ENCODE measurements at places on chromosomes 7 and 10.

DNA sequence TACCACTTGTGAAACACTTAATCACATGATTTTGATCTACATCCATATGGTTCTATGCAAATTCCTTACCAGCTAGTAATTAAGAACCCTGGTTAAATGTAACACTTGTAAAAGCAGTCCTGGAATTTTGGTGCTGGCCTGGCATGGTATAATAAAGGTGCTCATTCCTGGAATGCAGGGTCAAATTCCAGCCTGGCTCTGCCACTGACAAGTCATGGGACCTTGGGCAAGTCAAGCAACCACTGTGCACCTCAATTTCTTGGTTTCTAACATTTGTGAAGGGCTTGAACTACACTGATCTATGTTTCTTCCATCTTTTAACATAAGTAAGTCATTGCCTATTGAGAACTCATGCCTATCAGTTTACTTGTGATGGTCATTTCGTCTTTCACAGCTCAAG lies 91.9 kb upstream of the PIK3CG start:
- no peak for DNase-seq

DNA sequence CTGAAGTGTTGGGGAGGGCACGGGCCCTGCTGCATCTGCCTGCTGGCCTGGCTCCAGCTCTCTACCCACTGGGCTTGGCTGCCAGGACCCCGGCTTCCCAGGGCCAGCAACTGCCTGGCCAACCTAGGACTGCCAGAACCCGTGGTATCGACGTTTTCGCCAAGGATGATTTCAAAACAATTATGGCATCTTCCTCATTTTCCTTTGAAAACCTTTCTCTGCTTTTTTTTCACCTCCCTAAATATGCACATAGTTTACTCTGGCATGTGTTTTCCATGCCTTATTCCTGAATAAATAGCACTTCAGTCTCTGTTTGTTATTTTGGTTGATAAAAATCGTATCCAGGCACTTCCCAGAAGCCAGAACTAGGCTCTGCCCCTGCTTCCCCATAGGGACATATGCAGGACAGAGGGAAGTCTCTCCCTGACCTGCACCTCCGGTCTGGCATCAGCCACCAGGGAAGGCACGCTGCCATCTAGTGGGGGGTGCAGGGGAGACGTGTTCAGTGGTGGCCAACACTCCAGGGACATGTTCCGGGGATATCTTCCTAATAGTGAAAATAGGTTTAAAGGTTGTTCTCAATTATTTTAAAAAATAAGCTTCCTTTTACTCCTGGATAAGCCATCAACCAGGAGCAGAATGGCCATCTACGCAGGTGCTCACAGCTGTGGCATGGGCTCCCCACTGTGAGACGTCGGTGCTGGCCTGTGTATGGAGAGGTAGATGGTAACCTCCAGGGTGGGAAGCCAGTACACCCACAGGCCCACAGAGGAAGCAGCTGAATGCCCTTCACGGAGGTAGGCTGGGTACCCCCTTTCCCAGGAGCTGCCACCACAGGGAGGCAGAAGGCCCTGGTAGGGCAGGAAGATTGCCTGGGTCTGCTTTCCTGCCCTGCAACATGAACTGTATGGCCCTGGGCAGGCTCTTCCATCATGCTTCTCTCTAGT lies 30.7 kb upstream of the ANTXRL start:
- DNase-seq, result peak; percentile 14

GRCh38 chr7:89605362-89605761 lies 548.9 kb upstream of the STEAP1 start:
- no peak for DNase-seq

GRCh38 chr7:42253316-42253715 lies 16.3 kb upstream of the GLI3 start:
- no peak for DNase-seq

DNA sequence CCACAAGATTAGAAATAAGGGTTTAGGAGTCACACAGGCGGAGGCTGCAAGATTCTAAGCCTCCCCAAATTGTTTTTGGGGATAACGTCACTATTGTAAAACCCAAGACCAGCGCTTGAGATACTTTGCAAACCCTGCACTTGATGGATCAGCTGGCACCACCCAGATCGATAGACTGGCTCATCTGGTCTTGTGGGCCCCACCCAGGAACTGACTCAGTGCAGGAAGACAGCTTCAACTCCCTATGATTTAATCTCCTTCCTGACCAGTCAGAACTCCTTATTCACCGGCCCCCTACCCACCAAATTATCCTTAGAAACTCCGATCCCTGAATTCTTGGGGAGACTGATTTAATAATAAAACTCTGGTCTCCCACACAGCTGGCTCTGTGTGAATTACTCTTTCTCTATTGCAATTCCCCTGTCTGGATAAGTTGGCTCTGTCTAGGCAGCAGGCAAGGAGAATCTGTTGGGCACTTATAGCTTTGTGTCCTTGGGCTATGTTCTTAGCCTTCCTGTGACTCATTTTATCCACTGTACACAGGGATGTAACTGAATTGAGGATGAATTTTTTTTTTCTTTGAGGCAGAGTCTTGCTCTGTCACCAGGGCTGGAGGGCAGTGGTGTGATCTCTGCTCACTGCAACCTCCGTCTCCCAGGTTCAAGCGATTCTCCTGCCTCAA lies 64.4 kb upstream of the CARD11 start:
- DNase-seq, result no peak

DNA sequence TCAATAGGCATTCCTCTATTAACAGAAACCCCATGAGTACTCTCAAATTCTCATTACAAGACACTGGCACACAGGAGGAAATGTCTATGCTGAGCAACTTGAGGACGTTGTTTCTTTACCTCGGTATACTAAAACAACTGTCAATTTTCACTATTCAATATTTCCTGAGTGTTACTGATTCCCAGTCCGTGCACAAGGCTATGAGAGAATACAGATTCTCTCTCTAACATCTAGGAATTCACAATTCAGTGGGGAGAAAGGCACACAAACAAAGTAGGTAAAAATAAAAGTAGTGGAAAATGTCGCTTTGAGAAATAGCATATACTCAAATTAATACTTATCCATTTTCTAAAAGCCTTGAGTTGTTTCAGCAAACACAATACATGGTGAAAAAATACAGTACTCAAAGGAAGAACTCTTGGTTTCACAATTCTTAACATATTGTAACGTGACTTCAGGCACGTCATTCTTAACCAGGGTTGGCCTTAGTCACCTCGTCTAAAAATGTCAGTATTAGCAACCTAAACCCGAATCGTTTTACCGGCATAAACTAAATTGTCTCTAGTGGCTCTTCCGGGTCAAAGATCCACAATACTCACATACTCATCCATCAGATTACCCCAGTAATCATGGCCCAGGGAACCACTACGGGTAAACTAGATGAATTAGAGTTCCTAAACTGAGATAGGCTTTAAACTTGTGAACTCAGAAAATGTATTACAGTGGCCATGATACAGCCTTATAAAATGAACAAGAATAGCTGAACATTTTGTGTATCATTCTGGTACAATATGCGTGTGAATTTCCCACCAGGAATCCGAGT lies 1.5 kb downstream of the IPMK start:
- peak; percentile 59 for DNase-seq

- DNase-seq, result no peak
These were observed 63.7 kb upstream of the PPIF start for GRCh38 chr10:79283616-79284015.

DNA sequence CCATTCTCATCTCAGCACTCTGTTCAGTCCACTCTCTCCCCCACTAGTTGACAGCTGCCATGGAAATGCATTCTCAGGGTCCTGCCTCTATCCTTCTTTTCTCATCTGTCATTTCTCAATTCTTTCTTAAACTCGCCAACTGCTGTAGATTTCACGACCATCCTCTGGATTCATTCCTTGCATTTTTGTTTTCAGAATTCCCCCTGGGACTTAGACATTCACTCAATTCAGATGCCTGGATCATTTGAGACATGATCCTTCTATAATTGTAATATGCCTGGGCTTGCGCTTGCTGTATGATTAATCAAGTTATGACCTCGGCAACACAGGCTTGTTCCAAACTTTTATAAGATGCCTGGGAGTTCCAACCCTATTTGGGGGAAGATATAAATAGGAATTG lies 104.5 kb downstream of the RAB11FIP2 start:
- DNase-seq, result peak; percentile 65

DNA sequence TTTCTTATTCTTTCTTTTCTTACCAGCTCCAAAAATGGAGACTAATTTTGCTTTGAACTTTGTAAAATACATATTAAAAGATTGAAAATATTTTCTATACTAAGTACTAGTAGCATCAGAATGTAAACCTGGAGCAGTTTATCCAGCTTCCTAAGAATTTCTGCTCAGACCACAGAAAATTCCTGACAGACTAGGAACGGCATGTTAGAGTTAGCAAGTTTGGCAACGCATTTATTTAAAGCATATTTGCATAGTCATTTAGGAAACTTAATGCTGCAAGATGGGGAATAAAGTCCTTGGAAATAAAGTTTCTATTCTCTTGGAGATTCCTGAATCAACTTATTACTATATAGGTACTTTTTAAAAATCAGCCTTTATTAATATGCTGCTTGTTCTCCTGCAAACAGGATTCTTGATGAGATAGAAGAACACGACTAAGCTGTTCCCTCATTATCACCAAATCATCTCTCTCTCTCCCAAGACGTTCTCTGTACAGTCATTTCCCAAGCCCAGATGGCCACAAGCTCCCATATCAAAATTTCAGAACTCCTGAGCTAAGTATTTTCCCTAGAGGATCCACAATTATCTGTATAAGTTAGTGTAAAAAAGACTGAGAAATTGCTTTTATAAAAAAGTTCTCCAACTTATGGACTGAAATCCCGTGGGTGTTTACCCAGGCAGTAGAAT lies 305.8 kb upstream of the NEBL start:
- DNase-seq, result peak; percentile 36

- no peak for DNase-seq
These were observed 15.2 kb downstream of the PALD1 start for GRCh38 chr10:70493660-70494234.

GRCh38 chr7:3264693-3265339 lies 36.2 kb upstream of the SDK1 start:
- no peak for DNase-seq

GRCh38 chr10:79942261-79943185 lies 6.4 kb downstream of the SFTPD start:
- no peak for DNase-seq

DNA sequence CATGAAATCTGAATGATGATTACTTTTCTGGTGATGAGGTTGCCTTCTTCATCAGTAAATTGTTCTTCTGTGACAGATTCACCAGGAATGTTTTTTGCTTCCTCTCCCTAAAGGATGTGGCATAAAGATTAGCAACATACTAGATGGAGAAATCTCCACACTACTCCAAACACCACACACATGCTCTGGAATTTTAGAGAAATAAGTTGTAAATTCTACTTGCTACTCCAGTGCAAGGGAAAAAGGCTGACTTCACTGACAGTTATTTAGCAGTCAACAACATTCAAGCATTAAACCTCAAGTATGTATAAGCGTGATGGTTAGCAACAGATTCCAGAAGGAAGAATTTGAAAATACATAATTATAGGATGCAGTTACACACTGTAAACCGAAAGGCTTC lies 137.9 kb upstream of the CCDC6 start:
- DNase-seq, result peak; percentile 95

DNA sequence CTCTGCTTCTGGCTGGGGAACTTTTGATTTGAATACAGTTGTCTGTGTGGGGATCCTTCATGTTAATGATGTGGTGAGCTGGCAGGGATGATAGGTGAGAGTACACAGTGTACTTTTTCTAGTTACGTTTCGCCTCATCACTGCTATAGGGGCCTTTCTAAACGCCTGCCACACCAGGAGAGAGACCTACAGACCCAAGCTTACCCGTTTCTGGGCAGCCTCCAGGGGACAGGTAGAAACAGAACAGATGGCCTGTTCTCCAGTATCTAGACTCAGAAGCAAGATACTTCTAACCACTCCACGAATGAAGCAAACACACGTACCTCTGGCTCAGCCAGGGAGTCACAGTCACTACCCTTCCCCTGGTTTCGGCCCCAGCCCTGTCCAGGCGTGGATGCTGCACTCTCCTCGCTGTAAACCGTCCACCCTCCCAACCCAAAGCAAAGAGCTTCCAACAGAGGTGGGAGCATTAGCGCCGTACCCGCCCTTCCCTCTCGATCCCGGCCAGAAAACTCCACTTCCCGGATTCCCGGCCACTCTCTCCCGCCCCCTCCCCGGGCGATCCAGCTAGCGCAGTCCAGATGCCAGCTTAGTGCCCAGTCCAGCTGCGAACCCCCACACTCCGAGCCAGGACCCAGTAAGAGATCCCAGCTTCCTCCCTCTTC lies 1.2 kb downstream of the CCDC6 start:
- no peak for DNase-seq

DNA sequence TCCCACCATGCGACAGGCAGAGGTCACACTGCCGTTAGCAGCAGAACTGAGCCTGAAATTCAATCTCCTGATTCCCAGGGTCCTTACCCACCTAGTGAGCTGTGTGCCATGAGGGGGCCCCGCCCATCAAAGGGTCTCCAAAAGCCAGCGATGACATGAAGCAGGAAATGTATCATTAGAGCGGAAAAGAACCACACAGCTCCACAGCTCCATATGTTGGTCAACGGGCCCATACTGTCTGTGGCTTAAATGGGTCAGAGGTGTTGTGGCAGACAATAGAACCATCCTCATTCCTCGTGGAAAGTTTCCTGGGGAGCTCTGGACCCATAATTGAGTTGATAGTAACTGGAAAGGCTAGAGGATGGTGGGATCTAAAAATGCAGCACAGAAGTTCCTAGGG lies 68.1 kb upstream of the PODXL start:
- DNase-seq, result no peak

- DNase-seq, result no peak
These were observed 22.6 kb downstream of the UNCX start for GRCh38 chr7:1255080-1255816.

- DNase-seq, result peak; percentile 11
These were observed 3.5 kb downstream of the NRCAM start for GRCh38 chr7:108452707-108453106.

- peak; percentile 26 for DNase-seq
These were observed 183.4 kb downstream of the SORCS3 start for GRCh38 chr10:104824380-104825006.

DNA sequence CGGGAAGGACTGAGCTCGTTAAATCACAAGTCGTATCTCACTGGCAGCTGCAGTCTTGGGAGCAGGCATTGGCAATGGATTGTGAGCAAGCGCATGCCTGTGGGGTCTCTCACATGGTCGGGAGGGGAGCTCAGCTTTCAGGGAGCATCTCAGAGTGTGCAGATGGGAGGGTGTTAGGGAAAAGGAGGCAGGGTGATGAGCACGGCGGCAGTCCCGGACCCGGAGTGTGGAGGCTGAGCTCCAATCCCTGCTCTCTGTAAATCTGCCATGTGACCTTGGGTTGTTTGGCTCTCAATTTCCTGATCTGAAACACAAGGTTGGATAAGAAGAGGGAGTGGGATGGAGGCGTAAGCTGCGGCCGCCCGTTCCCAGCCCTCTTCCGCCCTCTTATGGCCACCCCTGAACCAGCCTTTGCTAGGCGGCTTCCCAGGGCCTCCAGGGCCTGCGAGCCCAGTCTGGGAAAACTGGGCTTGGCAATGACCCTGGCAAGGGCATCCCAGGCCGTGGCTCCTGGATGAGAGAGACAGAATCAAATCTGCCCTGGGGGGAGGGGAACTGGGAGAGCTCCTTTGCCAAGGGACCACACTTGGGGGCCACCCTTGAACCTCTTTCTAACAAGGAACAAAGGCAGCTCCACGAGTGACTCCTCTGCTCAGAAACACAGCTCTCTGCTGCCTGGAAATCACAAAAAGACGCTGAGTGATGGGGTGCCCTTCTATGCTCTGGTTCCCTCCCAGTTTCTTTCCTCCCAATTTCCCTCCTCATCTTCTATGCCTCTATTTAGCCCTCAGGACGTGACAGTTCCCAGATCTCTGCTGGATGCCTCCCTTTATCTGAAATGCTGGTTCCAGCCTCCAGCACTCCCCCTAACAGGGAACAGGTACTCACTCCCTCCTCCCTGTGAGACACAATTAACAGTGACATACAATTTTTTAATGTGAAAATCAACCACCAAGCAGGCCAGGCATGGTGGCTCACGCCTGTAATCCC lies 41.7 kb upstream of the LOXL4 start:
- DNase-seq, result peak; percentile 86

Measured in fibroblast of skin of right quadriceps (primary cell).